ENCODE measurements at places on chromosomes 3 and 15.
A peak's percentile ranks its signal among the peaks of the same experiment; 100 is the strongest.

- peak; percentile 35 for DNase-seq
Measured at GRCh38 chr3:126538316-126538715, 14.4 kb downstream of the CHST13 start.

- no peak for DNase-seq
Measured at GRCh38 chr3:190695994-190696393, 166.5 kb downstream of the GMNC start.

DNA sequence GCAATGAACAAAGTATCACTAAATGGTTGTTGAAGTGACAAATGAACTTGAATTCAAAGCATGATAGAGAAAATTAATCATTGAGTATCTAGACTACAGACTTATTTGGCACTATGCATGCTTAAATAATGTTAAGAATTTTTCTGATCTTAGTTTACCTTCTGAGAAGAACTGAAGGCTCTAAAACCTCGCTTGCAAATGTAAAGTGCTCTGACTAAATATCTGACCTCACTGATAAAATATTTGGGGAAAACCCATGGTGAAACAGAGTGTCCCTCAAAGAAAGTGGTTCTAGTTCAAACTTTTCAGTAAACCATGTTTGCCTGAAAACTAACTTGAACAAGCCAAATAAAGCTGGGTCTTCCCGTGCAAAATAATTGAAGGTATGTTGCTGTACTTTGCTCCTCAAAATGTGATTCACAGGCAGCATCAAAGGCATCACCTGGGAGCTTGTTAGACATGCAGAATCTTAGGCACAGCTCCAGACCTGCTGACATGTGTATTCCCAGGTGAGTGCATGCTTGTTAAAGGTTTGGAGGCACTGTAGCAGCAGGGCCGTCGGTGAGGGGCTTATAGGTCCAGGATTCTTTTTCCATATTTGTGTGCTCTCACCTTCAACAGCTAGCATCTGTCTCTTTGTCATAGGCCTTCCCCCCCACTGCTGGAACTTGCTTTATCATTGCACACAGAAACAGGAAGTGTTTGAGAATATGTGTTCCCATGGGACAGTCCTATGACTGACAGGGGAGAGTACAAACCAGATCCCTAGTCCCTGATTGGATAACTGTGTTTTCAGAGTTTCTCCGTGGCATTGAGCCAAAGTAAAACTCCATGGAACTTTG is 524.2 kb upstream of the LMCD1 start:
- DNase-seq = no peak

DNA sequence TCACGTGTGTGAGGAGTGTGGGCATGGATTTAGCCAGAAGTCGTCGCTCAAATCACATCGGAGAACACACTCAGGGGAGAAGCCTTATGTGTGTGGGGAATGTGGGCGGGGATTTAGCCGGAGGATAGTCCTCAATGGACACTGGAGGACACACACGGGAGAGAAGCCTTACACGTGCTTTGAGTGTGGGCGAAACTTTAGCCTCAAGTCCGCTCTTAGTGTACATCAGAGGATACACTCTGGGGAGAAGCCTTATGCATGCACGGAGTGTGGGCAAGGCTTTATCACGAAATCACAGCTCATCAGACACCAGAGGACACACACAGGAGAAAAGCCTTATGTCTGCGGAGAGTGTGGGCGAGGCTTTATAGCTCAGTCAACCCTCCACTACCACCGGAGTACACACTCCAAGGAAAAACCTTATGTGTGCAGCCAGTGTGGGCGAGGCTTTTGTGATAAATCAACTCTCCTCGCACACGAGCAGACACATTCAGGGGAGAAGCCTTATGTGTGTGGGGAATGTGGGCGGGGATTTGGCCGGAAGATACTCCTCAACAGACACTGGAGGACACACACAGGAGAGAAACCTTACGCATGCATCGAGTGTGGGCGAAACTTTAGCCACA is 28.1 kb downstream of the ZNF589 start:
- no peak for DNase-seq

DNA sequence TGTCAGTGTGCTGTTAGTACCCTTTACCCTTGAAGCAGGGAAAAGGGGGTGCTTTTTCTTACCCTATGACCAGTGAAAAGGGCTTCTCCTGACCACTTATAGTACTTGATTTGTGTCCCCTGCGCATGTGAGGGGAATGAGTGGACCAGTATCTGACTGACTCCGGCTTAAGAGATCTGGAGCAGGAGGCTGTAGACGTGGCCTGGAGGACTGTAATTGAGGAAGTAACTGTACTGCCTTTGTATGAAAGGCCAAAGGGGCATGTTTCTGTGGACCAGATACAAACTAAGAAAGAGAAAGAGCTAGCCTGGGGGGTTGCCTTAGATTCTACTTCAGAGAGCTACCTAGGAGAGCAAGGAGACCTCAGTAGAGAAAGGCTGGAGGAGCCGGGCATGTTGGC is 89.9 kb upstream of the TBL1XR1 start:
- no peak for DNase-seq

GRCh38 chr3:128995737-128996136 is 1.9 kb upstream of the CFAP92 start:
- DNase-seq = no peak

DNA sequence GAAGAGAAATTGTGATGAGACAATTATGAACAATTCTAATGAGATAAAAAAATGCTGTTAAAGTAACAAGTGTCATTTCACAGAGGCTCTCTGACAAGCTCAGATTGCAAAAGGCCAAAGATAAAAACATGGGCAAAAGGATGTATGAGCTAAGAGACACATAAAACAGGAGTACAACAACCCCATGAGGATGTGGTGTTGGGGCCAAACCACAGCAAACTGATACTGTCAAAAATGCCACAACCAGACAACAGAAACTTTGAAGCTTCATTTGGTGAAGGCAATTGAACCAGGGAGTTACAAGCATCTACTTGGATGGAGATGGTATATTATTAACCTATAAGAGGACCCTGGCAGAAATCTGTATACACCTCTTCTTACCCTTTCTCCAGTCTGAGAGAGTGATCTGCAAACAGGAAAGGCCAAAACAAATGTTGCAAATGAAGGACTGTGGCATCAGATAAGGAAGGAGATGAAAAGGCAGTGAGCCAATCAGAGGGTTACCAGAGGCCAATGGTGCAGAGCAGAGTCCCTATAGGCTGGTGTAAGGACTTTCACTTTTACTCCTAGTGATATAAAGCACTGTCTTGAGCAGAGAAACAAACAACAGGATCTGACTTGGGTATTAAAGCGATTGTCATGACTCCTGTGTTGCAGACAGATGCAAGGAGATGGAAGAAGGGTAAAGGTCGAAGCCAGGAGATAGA is 659.0 kb downstream of the NTRK3 start:
- DNase-seq = no peak

- DNase-seq = no peak
Measured at GRCh38 chr3:137106612-137107240, 148.9 kb downstream of the IL20RB start.

DNA sequence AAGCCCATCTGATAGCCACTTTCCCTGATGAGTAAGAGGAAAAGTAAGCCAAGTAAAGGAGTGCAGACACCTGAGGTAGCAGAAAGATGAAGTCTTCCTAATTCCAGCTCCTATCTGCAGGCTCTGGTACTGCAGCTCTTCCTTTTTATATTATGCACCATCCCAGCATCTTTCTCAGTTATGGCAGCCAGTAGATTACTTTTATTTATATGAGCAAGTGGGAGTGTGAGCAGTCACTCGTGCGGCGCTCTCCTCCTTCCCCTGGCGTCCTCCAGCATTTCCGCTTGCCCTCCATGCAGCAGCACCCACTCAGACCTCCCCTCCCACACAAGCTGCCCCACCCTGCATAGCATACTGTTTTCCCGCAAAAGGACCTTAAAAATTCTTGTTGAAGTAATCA is 465.9 kb upstream of the DPPA4 start:
- no peak for DNase-seq

GRCh38 chr3:187019542-187020072 is 89.3 kb downstream of the ST6GAL1 start:
- no peak for DNase-seq

DNA sequence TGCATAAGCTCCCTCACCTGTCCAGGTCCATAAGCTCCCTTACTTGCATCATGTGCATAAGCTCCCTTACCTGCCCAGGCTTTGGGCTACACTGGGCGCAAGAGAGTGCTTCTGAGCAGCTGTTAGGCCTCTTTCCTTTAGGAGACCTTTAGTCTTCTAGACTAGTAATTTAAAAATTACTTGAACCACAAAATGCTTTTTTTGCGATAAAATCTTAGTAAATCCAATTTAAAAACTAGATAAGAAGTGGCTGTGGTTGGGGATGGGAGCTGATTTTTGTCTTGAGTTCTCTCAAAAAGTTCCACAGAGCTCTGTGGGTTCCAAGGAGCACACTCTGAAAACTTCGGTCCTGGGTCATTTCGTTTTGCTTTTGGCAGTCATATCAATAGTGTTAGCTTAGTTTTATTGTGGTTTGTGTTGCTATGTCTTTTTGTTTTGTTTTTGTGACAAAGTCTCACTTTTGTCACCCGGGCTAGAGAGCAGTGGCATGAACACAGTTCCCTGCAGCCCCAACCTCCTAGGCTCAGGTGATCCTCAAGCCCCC is 6.7 kb downstream of the CEMIP start:
- DNase-seq = no peak

- no peak for DNase-seq
Measured at GRCh38 chr3:54322354-54322753, 200.0 kb downstream of the CACNA2D3 start.

DNA sequence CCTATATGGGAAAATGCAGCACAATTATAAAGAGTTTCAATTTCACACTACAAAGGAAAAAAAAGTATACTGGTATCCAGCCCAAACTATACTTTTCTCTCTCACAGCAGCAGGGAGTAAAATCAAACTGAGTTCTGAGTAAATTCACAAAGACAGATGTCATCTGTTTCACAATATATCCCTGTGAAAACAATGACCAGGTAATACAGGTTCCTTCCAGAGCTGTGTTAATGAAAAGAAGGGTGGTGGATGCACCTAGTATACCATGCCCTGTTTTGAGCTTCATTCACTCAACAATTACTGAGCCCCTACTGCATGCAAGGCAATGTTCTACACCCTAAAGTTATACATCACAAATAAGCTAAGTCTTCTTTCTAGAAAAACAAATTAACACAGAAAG is 108.5 kb downstream of the TJP1 start:
- DNase-seq = no peak

GRCh38 chr3:100517276-100517675 is 24.9 kb downstream of the TMEM45A start:
- no peak for DNase-seq

- no peak for DNase-seq
Measured at GRCh38 chr3:81592101-81592500, 169.3 kb downstream of the GBE1 start.

DNA sequence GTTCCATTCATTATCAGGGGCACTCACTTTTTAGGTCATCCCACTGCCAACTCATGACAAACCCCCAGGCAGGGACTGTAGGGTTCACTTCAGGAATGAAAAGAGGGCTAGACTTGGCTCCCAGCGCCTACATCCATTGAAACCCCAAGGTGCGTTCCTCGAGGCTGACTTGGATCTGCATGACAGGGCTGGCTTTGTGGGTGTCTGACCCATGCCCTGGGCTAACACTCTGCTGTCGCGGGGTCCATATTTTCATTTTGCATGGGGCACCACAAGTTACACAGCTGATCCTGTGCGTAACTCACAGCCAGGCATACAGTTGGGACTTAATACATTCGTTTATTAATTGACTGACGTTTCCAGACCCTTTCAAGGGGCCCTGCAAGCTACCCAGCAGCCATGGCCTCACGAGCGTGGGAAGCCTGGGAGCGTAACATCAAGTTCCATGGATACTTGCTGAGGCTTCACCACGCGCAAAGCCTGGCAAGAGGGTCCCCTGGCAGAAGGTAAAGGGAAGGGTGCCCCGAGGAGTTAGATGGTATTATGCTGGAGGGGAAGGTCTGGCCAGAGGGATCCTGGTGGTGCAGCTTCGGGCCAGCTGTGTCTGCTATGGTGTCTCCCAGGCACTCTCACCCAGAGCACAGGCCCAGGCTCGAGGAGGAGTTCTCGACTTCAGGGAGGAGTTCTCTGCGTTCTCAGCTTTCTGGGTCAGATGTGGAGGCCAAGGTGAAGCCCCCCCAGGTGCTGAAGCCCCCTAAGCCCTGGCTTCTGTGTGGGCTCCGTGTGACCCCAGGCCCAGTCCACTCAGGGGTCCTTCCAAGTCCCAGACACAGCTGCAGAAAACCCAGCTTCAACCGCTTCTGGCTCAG is 85.4 kb downstream of the ADAMTS17 start:
- peak; percentile 30 for DNase-seq

- DNase-seq = no peak
Measured at GRCh38 chr15:101188637-101189408, 63.0 kb downstream of the CHSY1 start.

DNA sequence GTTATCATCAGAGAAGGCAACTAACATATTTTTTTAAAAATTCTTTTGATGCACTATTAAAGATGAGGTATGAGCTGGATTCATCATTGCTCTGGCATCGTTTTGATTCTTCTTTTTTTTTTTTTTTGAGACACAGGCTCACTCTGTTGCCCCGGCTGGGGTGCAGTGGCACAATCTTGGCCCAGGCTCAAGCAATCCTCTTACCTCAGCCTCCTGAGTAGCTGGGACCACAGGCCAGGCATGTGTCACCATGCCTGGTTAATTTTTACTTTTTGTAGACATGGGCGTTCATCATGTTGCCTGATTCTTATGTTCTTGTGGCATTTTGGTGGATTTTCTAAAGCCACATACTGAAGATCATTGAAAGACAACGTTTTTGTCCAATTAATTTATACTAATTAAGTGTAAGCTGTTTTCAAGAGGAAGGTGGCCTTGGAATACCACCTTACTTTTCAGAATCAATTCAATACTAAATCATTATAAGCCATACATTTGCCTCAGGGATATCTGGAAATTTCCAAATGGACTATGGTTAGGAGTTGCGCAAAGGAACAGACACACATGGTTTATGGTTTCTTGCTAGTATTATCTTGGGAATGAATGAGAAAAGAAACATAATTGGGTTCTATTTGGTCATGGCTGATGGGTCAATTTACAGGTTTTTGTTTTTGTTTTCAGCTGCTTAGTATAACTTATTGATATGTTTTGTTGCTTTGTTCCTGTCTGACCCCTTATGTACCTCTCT is 22.8 kb downstream of the SLC28A2 start:
- no peak for DNase-seq
